Cardiac muscle cell (in vitro differentiated cells and primary cell): ENCODE measurements at places on chromosomes 4 and X. TPM values are rescaled to one million over a fixed set of nuclear protein-coding genes. Genes with fewer than 3 reads are reported as not detected.

Gene CDKL5
- total RNA-seq, result 3.8 and 12.9 TPM in 2 replicates

Gene BMP3
- total RNA-seq, result 0.03 TPM in 1 of 2 replicates, not detected in the other

Gene CCDC110
- 0.42 and 3.1 TPM in 2 replicates for total RNA-seq

Gene KIF4A
- 3.5 and 25.1 TPM in 2 replicates for total RNA-seq

Gene CNGA1
- total RNA-seq, result 1.9 TPM in 1 of 2 replicates, not detected in the other

Gene TRPC3
- total RNA-seq, result 51.2 and 54.1 TPM in 2 replicates

Gene COL25A1
- total RNA-seq, result 3.9 and 8.4 TPM in 2 replicates

DNA sequence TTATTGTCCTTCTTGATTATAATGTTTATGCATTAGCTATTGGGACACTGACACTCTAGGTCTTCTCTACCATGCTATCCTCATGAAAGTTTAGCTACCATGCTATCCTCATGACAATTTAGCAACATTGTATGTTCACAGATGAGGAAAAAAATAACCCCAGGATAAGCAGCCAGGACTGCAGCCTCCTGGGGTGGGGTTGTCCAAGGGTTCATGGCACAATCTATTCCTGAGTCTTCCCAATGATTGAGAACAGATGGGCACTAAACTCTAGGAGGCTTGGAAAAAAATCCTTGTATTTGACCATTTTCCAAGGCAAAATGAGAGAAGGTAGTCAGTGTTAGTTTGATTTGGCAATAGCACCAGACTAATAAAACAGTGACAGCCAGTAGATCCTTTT lies 619.8 kb upstream of the LCORL start:
- DNase-seq, result no peak
- H3K36me3 ChIP-seq, result no peaks in the 10 kb centered on the region
- no peak overlapping the region for H3K4me3 ChIP-seq
- peaks cover under 1% of the 10 kb centered on the region for H3K4me1 ChIP-seq
- no peaks in the 10 kb centered on the region for H3K27me3 ChIP-seq

GRCh38 chr4:120481756-120482155 lies 415.1 kb upstream of the MAD2L1 start:
- H3K27ac ChIP-seq, result no peak overlapping the region
- H3K4me3 ChIP-seq, result no peak overlapping the region
- no peaks in the 10 kb centered on the region for H3K27me3 ChIP-seq
- DNase-seq, result no peak
- H3K4me1 ChIP-seq, result no peaks in the 10 kb centered on the region
- H3K36me3 ChIP-seq, result no peaks in the 10 kb centered on the region

DNA sequence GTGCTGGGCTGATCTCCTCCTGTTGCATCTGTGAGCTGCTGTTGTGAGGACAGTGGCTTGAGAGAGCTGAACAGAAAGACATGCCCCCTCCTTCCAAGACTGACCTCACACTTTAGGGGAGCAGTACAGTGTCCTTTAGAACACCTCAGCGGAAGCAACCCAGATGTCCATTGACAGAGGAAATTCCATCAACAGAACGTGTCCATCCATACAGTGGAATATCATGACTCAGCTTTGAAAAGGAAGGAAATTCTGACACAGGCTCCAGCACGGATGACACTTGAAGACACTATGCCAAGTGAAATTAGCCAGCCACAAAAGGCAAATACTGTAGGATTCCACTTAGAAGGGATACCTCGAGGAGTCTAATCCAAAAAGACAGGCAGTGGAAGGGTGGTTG lies 103.5 kb downstream of the GPR143 start:
- peaks cover 11% of the 10 kb centered on the region for H3K4me1 ChIP-seq
- no peak overlapping the region for H3K27ac ChIP-seq
- no peaks in the 10 kb centered on the region for H3K27me3 ChIP-seq
- DNase-seq, result no peak
- peaks cover 6% of the 10 kb centered on the region for H3K36me3 ChIP-seq
- no peak overlapping the region for H3K4me3 ChIP-seq

- H3K4me1 ChIP-seq, result peaks cover 8% of the 10 kb centered on the region
- no peak for DNase-seq
- no peak overlapping the region for H3K4me3 ChIP-seq
- no peaks in the 10 kb centered on the region for H3K27me3 ChIP-seq
These were observed 37.5 kb upstream of the IL21 start for GRCh38 chr4:122658377-122658776.

DNA sequence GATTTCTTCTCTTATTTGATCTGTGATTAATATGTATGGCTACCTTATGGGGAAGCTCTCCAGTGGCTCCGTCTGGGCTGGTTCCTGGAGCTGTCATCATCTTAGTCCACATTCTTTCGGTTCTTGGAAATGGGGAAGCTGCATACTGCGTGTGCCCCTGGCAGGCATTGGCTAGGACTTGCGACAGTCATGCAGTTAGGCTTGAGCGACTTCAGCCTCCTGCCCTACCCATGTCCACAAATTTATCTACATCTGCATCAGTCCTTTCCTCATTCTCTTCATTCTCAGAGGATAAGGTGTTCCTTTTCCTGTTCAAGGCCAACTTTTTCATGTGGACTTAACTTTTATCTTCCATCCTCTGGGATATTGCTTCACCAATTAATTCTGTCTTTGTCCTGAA lies 214.2 kb downstream of the RELL1 start:
- H3K27me3 ChIP-seq, result no peaks in the 10 kb centered on the region
- DNase-seq, result no peak
- no peaks in the 10 kb centered on the region for H3K36me3 ChIP-seq
- no peak overlapping the region for H3K4me3 ChIP-seq
- no peaks in the 10 kb centered on the region for H3K4me1 ChIP-seq
- H3K27ac ChIP-seq, result no peak overlapping the region

DNA sequence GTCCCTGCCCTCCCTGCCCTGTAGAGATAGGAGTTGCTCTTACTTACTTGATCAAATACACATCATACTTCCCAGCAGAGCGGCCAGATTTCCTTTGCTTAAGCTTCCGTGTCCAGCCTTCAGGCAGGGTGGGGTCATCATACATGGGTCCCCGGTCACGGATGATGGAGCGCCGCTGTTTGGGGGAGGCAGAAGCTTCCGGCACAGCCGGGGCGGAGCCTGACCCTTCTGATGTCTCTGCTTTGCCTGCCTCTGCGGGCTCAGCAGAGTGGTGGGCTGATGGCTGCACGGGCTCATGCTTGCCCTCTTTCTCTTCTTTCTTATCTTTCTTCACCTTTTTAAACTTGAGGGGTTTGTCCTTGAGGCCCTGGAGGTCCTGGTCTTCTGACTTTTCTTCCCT lies 12.5 kb upstream of the IRAK1 start:
- no peak for DNase-seq
- peak overlapping the region; percentile 62 for H3K27ac ChIP-seq
- no peaks in the 10 kb centered on the region for H3K27me3 ChIP-seq

GRCh38 chr4:98710831-98711230 lies 52.4 kb upstream of the TSPAN5 start:
- no peaks in the 10 kb centered on the region for H3K27me3 ChIP-seq
- no peaks in the 10 kb centered on the region for H3K4me1 ChIP-seq

DNA sequence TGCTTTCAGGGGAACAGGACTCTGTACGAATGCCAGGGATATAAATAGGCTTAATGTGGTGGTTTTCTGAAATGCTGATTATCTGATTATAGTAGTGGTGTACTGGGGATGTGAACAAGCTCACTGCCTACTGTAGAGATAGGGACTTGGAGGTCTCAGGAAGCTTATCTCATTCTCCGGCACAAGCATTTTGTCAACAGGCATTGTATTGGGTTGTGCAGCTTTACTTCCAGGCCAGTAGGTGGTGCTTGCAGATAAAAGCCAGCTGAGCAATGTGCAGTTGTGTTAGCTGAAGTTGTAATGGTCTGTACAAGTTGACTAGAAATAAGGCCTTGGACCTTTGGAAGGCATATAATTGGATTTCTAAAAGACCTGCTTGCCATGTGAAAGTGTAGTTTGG lies 49.5 kb upstream of the TMLHE start:
- no peaks in the 10 kb centered on the region for H3K36me3 ChIP-seq
- H3K4me1 ChIP-seq, result no peaks in the 10 kb centered on the region
- no peak overlapping the region for H3K4me3 ChIP-seq

DNA sequence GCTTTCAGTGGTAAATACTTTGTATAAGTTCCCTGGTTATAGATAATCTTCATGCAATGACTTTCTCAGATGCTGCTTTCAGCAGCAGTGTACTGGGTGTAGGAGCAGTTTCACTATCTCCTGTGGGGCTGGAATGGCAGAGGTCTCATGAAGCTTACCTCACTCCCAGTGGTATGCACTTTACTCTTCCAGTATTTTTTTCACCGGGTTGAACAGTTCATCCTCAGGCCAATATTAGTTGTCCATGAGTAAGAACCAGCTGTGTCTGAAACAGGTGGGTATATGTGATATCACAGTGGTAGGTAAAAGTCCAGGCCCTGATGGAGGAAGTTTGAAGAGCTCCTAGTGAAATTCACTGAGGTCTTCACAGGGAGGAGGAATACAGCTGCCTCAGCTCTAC lies 351.5 kb upstream of the EMCN start:
- H3K4me1 ChIP-seq, result no peaks in the 10 kb centered on the region
- no peak overlapping the region for H3K4me3 ChIP-seq
- DNase-seq, result no peak
- no peaks in the 10 kb centered on the region for H3K36me3 ChIP-seq

DNA sequence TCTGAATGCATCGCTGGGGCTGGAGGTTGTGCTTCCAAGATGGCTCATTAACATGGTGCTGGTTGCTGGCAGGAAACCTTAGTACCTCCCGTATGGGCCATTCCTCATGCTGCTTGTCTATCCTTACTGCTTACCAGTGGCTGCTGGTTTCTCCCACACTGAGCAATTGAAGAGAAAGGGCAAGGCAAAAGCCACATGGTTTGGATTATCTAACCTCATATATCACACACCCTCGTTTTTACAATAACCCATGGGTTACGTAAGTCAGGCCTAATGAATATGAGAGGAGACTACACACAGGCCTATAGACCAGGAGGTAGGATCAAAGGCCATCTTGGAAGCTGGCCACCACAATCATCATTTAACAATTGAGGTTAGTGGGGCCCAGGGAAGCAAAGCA lies 141.8 kb upstream of the EDNRA start:
- H3K4me1 ChIP-seq, result no peaks in the 10 kb centered on the region
- H3K4me3 ChIP-seq, result no peak overlapping the region

DNA sequence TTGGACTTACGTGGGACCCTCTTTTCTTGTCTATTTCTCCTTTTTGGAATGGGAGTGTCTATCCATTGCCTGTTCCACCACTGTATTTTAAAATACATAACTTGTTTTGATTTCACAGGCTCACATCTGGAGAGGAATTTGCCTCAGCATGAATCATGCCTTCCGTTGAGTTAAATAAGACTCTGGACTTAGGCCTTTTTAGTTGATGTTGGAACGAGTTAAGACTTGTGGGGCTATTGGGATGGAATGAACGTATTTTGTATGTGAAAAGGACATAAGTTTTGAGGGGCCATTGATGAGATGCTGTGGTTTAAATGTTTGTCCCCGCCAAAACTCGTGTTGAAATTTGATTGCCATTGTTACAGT lies 66.2 kb downstream of the BEX3 start:
- no peaks in the 10 kb centered on the region for H3K4me1 ChIP-seq
- H3K4me3 ChIP-seq, result no peak overlapping the region
- no peaks in the 10 kb centered on the region for H3K36me3 ChIP-seq
- DNase-seq, result peak; percentile 51
- H3K27ac ChIP-seq, result no peak overlapping the region

DNA sequence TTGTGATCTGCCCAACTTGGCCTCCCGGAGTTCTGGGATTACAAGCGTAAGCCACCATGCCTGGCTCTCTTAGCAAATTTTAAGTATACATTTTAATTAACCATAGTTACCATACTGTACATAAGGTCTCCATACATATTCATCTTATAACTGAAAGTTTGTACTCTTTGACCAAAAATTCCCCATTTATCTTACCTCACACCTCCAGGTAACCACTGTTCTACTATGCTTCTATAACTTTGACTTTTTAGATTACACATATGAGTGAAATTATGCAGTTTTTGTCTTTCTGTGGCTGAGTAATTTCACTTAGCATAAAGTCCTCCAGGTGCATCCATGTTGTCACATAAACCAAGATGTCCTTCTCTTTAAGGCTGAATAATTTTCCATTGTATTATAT lies 17.4 kb downstream of the C4orf51 start:
- H3K36me3 ChIP-seq, result no peaks in the 10 kb centered on the region
- H3K4me1 ChIP-seq, result no peaks in the 10 kb centered on the region
- H3K27me3 ChIP-seq, result no peaks in the 10 kb centered on the region

DNA sequence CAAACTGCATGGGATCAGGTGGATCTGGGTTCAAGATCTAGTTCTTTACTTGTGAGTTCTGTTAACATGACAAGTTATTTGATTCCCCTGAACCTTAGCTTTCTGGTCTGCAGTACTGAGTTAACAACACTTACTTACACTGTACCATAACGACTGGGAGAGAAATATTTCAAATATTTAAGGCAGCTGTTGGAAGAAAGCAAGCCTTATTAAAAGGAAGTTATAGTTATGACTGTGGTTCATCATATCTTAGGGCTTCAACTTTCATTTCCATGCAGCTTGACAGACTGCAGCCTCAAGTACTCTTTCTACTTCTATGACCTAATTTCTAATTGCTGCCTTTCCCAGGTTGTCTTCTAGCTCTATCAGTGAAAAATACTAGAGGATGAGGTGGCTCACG lies 40.0 kb upstream of the PDGFRA start:
- no peak overlapping the region for H3K27ac ChIP-seq
- no peaks in the 10 kb centered on the region for H3K36me3 ChIP-seq
- DNase-seq, result peak; percentile 61

DNA sequence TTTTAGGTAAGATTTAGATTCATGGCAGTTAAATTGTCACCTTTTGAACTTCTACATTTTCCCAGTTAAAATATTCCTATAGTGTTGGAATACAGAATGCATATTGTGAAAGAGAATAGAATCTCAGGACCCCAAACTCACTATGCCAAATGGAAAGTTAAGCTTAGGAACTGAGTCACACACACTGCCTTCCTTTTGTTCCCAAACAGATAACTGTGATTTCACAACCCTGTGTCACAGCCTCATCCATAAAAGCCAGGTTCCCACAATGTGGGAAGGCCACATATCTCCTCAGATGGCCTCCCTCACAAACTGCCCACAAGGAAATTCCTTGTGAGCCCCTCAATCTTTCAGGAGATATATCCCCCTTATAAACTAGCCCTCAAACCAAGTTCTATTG lies 94.7 kb upstream of the HPF1 start:
- H3K27me3 ChIP-seq, result no peaks in the 10 kb centered on the region
- DNase-seq, result no peak
- no peak overlapping the region for H3K27ac ChIP-seq
- no peak overlapping the region for H3K4me3 ChIP-seq
- no peaks in the 10 kb centered on the region for H3K4me1 ChIP-seq
- H3K36me3 ChIP-seq, result no peaks in the 10 kb centered on the region
